ENCODE measurements at places on chromosomes 6 and 20.

- DNase-seq = no peak
Measured at GRCh38 chr6:44049163-44049988, 77.9 kb downstream of the MRPL14 start.

DNA sequence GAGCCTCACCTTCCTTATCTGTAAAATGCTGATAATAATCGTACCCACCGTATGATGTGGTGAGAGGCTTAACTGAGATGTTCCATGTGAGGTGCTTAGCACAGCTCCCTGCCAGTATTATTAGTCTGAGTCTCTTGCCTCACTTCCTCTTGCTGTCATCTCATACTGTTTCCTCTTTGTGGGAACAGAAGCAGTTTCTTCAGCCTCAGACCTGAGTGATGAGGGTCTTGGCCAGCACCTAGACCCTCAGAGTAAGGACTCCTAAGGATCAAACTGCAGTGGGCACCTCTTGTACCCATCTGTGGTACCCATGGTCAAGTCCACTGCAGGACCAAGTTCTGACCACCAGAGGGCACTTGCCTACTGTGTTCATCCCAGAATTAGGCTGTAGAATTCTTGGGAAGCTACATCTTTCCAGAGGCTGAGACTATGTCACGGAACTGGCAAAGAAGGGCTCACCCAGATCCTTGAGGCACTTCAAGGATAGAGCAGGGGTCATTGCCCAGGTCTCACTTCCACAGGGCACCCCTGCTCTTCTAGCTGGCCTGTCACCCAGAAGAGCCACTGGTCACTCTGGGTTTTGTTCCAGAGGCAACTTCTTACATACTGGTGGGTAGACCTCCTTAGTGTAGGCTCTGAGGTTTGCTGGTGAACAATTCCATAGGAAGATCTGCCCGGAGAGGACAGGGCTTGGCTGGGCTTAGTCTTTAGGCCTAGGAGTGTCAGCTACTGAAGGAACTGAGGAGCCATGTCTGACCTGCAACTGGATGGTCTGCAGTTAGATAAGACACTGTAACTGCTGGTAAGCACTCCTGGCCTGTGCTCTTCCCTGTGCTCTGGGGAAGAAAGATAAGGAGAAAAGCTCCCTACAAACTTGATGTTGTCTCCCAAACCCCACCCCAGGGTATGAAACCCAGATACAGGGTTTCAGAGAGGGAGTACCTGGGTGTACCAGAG is 20.6 kb upstream of the SGK2 start:
- DNase-seq = peak; percentile 70

- no peak for DNase-seq
Measured at GRCh38 chr20:49823152-49823847, 10.7 kb downstream of the SLC9A8 start.

GRCh38 chr20:58646703-58647102 is 4.4 kb upstream of the STX16 start:
- peak; percentile 38 for DNase-seq

GRCh38 chr6:43644940-43645612 is at the start of gene RSPH9:
TSS of gene RSPH9 (plus strand) at chr6:43645036. CDS start at chr6:43645099, 63 bp downstream.
- peak; percentile 76 for DNase-seq

GRCh38 chr20:45419188-45420091 is 3.5 kb downstream of the PIGT start:
- no peak for DNase-seq

- DNase-seq = no peak
Measured at GRCh38 chr20:48844996-48845395, 17.2 kb upstream of the PREX1 start.

DNA sequence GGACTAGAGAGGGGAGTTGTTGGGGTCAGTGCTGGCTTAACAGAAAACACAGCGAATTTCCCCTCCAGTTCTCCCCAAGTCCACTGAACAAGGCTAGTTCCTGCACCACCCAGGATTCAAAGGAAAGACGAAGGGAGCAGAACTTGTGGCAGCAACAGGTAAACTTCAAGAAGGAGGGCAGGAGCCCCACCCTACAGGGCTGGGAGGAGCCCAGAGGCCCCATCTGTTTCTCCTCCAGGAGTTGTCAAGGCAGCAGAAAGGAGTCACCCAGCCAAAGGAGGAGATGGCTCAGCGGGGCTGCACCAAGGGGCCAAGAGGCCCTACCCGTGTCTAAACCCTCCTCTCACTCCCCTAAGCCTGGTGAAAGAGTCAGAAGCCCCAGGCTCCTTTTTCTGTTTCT is 1.7 kb downstream of the SAPCD1 start:
- no peak for DNase-seq

GRCh38 chr6:161257793-161258457 is 15.9 kb downstream of the AGPAT4 start:
- no peak for DNase-seq

GRCh38 chr6:30821862-30822784 is 62.2 kb upstream of the DDR1 start:
- DNase-seq = no peak

DNA sequence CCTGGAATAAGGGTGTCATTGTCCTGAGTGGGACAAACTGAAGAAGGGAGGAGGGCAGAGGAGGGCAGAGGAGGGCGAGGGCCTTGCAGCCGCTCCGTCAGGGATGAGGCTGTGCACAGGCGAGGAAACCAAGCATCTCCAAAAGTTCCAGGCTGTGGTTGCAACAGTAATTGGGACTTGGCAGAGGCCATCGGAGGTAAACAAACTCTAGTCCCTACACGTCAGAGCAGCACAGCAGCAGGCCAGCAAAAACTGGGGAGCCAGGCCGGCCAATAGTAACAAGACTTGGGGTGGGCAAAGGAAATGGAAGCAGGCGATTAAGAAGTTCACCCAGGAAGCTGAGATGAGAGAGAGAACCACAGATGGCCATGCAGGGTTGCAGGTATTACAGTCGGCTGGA is 142.8 kb downstream of the SMOC2 start:
- DNase-seq = no peak

GRCh38 chr20:1265226-1265915 is 723 bp upstream of the SNPH start:
- no peak for DNase-seq

DNA sequence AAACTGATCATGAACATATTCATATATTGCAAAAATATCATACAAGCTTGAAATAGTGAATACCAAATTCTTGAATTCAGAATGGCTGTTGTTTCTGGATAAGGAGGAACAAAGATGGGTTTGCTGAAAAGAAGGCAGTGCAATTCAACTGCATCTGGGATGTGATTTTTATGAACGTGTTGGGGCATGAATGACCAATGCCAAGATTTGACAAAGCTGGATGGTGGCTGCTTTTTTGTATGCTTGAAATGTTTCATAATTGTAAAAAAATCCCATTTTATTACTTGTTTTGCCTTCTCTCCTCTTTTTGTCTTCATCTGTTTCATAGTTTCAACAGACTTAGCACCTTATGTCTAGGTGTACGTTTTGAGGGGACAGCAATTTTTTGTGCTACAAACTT is 36.8 kb upstream of the BCAS1 start:
- DNase-seq = no peak

- DNase-seq = no peak
Measured at GRCh38 chr20:4829514-4830215, 108.0 kb downstream of the PRND start.

- peak; percentile 71 for DNase-seq
Measured at GRCh38 chr20:59835448-59836395, 97.7 kb downstream of the SYCP2 start.

DNA sequence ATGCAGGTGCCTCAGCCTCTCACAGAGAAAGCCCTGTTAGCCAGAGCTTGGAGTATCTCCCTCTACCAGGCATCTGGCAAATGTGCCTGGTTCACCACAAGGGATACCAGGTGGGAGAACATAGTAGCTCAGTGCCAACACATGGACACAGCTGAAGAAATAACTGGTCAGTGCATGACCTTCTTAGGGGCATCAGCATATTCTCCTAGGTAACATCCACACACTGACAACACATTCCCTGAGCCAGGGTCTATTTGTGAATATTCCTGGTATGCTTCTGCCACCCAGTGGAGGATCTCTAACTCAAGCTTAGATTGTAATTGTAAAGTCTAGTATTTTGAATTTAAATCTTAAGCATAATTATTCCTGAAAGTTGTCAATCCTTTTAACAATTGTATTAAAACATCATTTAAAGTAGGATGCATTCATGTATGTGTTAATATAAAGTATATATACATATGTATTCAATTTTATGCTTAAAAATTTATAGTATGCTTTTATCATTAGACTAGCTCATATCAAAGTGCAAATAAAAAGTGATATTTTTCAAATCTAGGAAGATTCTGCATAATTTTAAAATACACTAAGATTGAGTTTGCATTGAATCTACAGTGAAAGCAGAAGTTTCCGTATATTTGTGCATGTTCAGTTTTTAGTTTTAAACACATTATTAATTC is 45.3 kb upstream of the COL21A1 start:
- DNase-seq = peak; percentile 72

DNA sequence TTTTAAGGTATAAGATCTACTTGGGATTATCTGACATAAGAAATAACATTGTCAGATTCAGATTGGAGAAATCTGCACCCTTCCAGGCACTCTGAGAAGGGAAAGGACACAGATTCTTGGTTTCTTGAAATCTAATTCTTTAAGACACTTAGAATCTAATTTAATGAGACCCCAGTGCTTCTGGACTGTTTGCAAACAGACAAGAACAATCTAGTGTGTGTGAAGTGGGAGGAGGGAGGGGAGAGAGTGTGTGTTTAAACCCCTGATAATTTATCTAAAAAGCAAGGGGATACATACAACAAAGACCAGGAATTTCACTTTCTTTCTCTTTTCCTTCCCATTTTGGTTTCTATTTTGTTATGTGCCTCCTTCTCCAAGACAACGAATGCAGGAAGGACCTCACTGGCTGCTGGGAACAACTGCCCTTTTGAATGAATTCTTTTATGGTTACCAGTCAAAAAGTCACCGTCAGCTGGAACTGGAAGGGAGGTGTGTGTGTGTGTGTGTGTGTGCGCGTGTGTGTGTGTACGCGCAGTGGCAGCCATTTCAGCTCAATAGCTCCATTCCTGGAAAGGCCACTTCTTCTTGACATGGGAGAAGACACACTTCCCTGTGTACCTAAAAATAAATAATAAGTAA is 129.4 kb downstream of the BCAS1 start:
- DNase-seq = no peak

GRCh38 chr6:133707456-133707855 is 181.5 kb upstream of the TCF21 start:
- peak; percentile 45 for DNase-seq

DNA sequence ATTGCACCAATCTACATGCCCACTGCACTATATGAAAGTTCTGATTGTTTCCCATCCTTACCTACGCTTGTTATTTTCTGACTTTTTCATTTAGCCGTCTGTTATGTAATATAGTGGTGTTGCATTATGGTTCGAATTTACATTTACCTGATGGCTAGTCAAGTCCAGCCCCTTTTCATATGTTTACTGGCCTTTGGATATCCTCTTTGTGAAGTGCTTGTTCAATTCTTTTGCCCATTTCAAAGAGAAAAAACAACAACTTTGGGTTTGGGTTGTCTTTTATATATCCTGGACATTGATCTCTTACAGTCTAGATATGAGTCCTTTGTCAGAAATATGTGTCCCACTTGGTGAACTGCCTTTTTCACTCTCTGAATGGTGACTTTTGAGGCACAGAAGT is 21.1 kb downstream of the PPP1R14C start:
- DNase-seq = no peak

DNA sequence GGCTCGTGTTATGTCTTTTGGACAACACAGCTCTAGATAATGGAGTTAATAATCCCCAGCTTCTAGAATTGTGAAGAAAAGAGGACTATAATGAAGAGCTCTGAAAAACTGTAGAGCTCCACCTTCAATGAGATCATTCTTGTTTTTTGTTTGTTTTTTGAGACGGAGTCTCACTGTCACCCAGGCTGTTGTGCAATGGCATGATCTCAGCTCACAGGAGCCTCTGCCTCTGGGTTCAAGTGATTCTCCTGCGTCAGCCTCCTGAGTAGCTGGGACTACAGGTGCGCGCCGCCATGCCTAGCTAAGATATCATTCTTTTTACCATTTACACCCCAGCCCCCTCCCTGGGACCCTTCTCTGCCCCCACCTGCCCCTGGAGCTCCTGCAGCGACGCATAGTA is 36.6 kb downstream of the ERGIC3 start:
- DNase-seq = no peak

DNA sequence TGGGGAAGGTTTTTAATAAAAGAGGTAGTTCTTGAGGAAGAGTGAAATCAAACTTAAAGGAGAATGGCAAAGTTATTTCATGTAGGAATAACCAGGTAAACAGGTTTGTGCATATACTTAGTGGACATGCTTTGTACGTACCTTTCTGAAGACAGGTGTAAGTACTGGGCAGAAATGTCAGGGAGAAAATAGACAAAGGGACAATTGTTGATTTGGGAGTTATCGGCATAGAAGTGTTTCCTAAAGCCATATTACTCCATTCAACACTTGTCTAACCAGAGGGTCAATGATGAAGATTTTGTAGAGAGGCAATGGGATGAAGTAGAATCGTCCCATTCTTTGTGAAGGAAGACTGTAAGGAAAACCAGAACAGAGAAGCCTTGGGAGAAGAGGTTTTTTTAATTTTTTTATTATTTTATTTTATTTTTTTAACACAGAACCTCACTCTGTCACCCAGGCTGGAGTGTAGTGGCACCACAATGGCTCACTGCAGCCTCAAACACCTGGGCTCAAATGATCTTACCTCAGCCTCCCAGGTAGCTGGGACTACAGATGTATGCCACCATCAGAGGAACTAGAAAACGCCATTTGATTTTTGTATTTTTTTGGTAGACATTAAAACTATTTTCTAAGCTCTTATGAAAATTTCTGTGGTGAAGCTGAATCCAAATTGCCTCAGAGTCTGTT is 18.0 kb downstream of the SMAP1 start:
- no peak for DNase-seq

- DNase-seq = peak; percentile 38
Measured at GRCh38 chr6:45650524-45651135, 272.9 kb upstream of the SUPT3H start.

GRCh38 chr20:61044499-61044898 is 207.6 kb upstream of the CDH4 start:
- DNase-seq = no peak

DNA sequence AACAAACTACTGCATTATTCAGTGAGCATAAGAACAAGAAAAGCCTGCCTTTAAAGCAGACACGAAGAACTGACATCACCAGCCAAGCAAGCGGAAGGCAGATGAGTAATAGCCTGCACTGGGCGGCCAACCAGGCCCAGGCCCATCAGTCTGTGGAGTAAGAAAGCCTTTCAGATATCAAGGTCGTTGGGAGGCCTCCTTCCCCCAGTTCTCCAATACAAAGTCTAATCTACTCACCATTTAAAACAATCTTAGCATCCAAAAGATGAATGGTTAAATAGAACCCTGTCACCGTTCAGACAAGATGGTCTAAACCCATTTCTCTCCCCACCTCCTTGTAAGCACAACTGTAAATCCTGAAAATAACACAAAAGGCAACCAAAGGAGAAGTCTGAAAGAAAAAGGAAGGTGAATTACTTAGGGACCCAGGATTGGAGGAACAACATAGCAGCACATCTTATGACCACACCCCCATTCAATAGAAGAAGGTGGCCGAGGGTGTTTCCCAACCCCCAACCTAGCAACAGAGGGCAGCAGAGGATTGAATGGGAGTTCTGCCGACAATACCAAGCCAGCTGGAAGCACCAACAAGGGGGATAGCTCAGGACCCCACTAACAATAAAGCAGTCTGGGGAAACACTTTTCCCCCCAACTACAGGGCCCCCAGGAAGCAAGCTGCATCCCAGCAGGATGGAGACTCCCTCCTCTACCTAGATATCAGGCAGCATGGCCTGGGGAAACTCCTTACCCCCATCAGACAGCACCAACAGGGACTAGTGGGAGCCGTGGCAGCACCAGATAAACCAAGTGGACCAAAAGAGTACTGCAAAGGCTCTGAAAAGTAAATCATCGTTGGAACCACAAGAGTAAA is 67.9 kb downstream of the ZHX3 start:
- peak; percentile 61 for DNase-seq
